ENCODE measurements at places on chromosomes 16 and 17.

- no peak for DNase-seq
Observed at GRCh38 chr16:48194828-48195556, 39.2 kb upstream of the ABCC12 start.

- no peak for DNase-seq
Observed at GRCh38 chr16:31507617-31507928, 618 bp downstream of the RUSF1 start.

- no peak for DNase-seq
Observed at GRCh38 chr16:82954224-82954929, 327.6 kb downstream of the CDH13 start.

- DNase-seq = peak; percentile 5
Observed at GRCh38 chr17:78497115-78497540, 80.1 kb downstream of the DNAH17 start.

DNA sequence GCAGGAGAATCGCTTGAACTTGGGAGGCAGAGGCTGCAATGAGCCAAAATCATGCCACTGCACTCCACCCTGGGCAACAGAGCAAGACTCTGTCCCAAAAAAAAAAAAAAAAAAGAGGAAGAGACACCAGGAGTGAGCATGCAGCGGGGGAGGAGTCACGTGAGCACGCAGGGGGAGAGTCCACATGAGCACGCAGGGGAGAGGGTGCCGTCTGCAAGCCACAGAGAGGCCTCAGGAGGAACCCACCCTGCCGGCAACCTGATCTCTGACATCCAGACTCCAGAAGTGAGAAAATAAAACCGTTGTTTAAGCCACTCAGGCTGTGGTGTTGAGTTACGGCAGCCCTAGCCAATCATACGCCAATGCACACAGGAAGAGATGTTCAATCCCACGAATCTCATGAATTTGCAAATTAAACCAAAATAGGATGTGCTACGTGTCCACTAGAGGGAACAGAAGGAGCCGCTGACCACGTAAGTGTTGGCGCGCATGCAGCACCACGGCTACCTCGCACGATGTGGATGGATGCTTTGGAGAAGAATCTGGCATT lies 42.2 kb downstream of the CCDC57 start:
- no peak for DNase-seq

GRCh38 chr16:57539072-57539796 lies 2.9 kb upstream of the CCDC102A start:
- DNase-seq = no peak

DNA sequence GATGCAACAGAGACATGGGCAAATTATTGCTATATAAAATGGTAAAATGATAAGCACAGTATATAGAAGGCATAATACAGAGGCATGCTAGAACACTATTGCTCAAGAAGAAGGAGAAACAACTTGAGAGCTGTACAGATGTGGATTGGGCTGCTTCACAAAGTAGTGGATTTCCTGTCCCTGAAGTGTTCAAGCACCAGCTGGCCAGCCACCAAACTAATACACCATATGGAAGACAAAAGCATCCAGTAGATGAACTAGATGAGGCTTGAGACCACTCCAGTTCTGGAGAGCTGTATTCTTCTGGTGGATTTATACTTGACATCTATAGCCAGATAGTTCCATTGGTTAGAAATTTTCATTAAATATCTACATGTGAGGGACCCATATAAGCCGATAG lies 134.1 kb upstream of the GNAO1 start:
- DNase-seq = no peak

- no peak for DNase-seq
Observed at GRCh38 chr17:17153709-17154108, 52.4 kb downstream of the PLD6 start.

- no peak for DNase-seq
Observed at GRCh38 chr16:52800432-52800831, 252.3 kb downstream of the CHD9NB start.

GRCh38 chr17:43598357-43599045 lies 52.4 kb upstream of the ETV4 start:
- DNase-seq = no peak

- no peak for DNase-seq
Observed at GRCh38 chr17:71500761-71501555, 619.9 kb upstream of the SOX9 start.

GRCh38 chr16:15690296-15690695 lies 40.3 kb downstream of the NDE1 start:
- no peak for DNase-seq

GRCh38 chr16:4495766-4496165 lies 19.6 kb downstream of the HMOX2 start:
- DNase-seq = no peak

DNA sequence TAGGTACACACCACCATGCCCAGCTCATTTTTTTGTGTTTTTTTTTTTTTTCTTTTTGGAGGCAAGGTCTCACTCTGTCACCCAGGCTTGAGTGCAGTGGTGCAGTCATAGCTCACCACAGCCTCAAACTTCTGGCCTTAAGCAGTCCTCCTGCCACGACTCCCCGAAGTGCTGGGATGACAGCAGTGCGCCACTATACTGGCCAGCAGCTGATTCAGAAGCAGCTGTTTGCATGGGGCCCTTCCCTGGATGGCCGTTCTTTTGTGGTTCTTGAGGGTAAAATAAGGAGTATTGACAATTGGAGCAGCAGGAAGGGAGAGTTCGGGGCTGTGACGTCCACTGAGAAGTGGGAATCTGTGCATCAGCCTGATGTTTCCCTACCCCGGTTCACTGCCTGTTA lies 41.6 kb downstream of the KIAA0513 start:
- no peak for DNase-seq

- DNase-seq = no peak
Observed at GRCh38 chr16:57376313-57376818, 4.1 kb downstream of the CX3CL1 start.

DNA sequence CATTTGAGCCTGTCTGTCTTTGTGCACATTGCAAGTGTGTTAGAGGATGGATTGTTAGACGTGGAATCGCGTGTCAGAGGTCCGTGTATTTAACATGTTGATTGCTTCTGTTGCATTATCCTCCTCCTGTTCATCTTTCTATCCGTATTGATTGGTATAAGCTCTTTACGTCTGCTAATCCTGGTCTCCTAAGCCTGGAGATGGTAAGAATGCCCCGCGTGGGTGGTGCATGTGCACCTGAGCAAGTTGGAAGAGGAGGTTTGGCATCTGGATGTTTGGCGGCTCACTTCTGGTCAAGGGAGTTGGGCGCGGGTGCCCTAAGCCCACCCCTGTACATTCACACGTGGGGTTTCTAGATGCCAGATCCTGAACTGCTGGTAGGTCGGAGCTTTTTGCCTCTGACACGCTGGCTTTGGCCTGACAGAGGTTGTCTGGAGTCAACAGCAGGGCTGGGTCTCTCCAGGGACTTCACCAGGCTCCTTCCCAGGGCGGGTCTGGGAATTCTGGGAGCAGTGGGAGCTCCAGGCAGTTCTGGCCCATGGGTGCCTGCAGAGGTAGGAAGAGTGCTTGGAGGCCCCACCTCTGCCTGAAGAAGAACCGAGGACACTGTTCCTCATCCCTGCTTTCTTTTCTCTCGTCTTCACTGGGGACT lies 107.3 kb downstream of the OR1D5 start:
- DNase-seq = no peak

DNA sequence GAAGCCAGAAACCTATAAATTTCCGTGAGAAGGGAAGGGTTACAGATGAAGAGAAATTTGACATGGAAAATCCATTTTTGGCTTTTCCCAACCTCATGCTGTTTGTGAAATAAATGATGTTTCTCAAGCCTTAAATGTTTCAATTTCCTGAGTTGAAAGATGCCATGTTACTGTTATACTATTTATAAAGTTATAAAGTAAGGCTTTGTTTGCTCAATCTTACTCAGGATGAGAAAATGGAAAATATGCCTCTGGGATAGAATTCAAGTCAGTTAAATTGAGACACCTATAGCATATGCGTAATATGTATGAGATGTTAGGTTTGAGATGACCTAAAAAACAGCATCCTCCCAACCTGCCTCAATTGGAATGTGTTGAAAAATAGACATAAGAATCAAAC lies 19.9 kb upstream of the FAM20A start:
- no peak for DNase-seq

DNA sequence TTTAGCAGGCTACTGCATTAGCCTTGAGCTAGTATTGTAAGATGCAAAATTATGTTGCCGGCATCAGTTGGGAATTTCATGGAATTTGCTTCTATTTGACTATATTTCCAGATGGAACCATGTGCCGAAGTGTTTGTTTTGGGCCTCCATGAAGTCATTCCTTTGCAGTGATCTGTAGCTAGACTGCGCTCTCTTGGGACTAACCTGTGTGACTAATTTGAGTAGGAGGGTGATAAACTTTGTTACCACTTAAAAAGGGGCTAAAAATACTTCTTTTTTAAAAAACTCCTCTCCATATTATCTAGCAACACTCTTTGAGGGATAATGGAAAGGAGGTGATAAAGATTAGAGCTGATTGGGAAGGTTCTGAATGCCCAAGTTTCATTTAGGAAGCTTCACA lies 166.8 kb upstream of the TBX2 start:
- no peak for DNase-seq

GRCh38 chr16:85923153-85924021 lies 24.4 kb downstream of the IRF8 start:
- no peak for DNase-seq

DNA sequence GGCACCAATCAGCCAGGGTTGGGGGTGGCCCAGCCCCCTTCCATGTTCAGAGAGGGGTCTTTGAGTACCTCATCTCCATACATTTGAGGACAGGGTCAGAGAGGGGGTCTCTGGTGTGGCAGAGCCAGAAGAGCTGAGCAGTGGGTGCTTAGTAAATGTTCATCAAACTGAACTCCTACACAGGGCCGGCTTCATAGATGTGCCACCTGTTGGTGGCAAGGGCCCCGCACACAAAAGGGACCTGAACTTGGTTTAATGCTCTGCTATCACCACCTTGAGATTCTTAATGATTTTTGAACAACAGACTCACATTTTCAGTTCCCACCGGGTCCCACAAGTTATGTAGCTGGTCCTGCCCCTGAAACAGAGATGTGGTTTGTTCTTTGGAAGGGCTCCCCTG lies 9.0 kb upstream of the C1QL1 start:
- no peak for DNase-seq

GRCh38 chr16:66103211-66103610 lies 263.3 kb upstream of the CDH5 start:
- DNase-seq = no peak

DNA sequence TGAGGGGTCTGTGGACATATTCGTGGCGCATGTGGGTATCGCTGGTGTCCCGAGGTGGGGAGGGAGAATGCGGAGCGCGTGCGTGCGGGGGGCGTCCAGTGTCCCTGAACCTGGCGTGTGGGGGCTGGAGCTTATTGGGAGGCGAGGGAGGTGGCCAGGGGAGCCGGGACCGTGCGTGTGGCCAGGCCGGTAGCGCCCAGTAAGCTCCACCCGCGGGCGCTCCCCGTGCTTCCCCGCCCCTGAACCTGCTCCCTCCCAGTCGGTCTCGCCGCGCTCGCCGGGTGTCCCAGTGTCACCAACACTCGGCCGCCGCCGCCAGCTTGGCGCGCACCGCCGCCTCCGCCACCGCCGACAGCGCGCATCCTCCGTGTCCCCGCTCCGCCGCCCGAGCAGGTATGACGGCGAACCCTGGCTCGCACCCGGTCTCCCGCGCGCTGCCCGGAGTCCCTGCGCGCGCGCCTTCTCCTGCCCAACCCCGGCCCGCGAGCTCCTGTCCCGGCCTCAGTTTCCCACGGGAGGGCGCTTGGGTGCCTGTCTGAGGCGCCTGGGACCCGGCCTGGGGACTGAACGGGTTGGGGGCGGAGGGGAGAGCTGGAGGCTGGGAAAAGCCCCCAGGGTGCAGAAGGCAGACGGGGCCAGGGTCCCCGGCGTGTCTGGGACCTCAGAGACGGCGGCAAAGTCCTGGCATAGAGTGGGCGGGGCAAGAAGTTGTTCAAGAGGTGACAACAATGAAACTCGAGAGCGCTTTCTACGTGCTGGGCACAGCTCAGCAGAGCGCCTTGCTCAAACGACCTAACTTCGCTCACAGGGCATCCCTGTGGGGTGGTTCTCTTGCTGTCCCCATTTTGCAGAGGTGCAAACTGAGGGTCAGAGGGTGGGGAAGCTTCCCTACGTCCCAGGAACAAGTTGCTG lies at the start of gene SCNN1B:
TSS of gene SCNN1B (plus strand) at position 258 of the 912 bp plus-strand sequence. CDS start 46,298 bp downstream, outside the sequence.
- no peak for DNase-seq

DNA sequence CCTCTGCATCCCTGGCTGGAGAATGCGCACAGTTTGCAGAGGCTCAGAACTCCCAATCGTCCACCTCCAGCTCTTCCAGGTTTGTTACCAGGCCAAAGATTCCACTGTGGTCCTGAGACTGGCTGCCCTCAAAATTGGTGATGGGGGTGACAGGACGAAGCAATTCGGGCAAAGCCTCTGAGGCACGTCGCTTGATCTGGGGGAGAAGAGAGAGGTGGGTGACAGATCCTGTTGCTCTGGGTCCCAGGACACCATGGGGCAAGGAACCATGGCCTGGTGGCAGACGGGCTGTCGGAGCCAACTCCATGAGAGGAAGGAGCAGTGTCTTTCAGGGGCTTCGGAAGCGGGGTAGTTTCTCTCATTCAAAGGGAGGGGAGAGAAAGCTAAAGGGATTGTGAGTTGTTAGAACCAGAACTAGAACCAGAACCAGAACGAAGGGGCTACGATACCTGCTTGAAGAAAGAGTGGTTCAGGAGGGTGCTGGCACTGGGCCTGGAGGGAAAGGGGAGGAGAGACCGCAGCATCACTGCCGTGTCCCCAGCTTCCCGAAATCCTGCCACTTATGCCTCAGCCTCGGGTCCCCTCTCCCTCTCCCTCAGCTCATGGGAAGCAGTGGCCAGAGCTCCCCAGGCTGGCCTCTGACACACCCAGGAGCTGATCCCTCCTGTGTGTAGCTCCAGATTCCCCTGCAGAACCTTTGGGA lies 3.8 kb upstream of the LIMD2 start:
- no peak for DNase-seq

All from activated CD8-positive, alpha-beta memory T cell treated with anti-CD3 and anti-CD28 coated beads for 1 hour (primary cell).